GM20000 (cell line): ENCODE measurements at places on chromosomes 3 and 15.
A peak's percentile ranks its signal among the peaks of the same experiment; 100 is the strongest.

DNA sequence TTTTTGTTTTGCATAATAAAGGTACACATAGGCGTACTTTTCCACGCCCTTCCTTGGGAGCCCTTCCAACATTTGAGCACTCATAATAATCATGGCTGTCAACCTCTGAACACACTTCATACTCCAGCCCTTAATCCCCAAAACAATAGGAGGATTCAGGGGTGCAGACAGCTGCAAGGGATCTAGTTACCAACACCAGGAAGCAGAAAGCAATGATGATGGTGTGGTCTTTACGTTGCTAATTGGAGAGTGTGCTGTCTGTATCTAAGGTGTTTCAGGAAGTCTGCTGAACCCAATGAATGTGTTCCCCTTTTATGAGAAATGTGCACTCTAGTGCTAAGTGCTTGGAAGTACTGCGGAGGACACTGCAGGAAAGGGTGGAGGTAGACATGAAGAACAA, 60.3 kb upstream of the PDZRN3 start:
- DNase-seq, result no peak

DNA sequence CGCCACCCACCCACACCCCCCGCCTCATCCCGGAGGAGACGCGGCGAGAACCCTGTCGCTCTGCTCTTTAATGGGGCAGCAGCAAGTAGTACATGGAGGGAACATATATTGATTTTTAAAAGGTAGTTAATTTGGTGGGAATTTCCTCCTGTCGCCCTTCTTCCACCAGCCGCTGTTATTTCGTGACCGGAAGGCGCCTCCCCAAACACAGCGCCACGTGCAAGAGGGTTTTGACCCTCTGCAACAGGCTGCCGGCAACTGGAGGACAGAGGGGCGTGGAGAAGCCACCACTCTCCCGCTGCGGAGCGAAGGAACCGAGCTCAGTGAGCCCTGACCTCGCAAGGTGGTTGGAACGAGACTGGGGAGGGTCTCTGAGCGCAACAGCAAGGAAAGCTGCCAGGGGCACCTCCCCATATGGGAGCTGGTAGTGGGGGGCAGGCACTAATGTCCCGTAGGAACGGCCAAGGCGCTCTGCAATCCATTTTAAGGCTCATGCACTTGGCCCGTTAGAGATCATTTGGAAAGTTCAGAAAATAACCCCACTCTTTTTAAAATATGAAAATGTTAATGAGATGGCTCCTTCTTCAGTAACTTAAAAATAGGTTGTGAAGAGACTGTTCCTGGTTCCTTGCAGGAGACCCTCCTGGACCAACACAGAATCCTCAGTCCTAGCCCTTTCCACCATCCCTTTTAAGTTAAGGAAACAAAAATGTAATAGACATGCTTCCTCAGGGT, 4.3 kb downstream of the ONECUT1 start:
- DNase-seq, result no peak

DNA sequence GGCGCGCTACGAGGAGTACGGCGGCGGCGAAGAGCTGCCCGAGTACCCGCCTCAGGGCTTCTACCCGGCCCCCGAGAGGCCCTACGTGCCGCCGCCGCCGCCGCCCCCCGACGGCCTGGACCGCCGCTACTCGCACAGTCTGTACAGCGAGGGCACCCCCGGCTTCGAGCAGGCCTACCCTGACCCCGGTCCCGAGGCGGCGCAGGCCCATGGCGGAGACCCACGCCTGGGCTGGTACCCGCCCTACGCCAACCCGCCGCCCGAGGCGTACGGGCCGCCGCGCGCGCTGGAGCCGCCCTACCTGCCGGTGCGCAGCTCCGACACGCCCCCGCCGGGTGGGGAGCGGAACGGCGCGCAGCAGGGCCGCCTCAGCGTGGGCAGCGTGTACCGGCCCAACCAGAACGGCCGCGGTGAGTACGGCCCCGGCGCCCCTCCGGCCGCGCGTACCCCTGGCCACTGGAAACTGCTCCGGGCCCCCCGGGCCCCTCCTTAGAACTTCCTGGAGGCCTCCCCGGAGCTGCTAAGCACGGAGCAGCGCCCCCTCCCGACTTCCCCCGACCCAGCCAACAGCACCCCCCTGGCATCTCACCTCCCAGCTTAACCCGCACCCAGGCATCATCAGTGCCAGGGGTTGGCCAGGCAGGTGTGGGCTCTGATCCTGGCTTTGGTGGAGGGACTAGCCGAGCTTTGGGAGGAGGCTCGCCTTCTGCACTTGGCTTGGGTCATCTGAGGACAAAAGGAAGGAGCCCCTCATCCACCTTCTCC, 1.4 kb downstream of the LOXL1 start:
- DNase-seq, result peak; percentile 80

GRCh38 chr3:106981392-106981791, 395.8 kb upstream of the CCDC54 start:
- DNase-seq, result no peak

DNA sequence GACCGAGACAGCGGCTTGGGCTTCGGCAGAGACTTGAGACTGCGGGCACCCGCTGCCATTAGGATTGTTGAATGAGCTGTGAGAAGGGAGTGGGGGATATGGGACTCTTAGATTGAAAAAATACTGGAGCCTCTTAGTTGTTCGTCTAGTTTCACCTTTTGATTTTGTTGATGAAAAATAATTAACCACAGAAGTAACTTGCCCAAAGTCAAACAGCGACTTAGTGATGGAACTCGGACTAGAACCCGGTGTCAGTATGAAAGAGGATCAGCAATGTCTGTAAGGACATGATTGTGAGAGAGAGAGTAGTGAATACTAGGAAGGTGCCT, 510 bp upstream of the GOLGB1 start:
- no peak for DNase-seq

DNA sequence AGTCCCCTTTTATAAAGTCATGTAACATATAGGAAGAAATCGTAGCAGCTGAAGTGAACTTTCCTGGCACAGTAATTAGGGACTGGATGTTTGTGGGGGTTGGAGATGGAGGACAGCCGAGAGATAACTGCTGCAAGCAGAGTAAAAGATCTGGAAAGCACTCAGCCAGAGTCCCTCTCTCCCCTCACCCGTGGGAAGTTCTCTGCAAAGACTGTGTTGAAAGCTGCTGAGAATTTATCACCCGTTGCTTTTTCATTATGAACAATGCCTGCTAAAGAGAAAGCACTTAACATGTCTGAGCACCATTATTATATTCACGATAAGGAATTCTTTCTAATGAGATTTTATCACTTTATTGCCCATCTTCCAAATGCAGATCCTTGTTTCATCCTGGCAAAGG, 248.8 kb downstream of the SHOX2 start:
- no peak for DNase-seq

DNA sequence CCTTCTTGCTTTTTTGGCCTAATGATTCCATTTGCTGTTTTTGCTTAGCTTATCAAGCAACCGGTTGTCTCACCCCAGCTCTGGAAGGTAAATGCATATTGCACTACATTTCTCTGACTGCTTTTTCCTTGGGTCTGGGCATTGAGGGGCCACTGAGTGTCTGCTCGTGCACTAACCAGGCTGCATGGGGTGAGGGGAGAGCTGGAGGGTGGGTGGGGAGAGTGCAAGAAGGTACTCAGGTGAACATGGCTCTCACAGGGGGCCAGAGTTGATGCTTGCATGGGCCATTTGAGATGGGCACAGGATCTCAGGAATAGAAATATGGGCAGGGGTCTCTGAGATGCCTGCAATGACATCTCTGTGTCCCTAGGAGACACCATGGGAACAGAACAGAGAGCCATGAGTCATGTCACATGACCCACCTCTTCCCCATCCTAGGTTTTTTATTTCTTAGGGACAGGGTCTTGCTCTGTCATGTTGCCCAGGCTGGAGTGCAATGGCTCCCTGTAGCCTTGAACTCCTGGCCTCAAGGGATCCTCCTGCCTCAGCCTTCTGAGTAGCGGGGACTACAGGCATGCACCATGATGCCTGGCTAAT, 6.2 kb downstream of the ALPK3 start:
- DNase-seq, result no peak

GRCh38 chr3:38827791-38828190, 11.8 kb upstream of the SCN10A start:
- no peak for DNase-seq

DNA sequence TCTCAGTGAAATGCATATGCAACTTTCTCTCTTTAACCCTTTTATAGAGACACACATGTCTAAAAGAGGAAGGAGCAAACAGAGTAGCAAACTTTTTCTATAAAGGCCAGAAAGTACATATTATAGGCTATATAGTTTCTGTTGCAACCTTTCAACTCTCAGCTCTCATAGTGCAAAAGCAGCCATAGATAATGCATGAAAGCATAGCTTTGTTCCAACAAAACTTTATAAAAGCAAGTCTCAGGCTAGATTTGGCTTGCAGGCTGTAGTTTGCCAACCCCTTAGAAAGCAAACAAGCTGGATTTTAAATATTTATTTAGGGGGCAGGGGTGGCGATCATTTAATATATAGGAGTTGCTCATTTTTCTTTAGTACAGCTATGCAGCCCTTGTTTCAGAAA, 193.1 kb upstream of the LRRFIP2 start:
- DNase-seq, result no peak

DNA sequence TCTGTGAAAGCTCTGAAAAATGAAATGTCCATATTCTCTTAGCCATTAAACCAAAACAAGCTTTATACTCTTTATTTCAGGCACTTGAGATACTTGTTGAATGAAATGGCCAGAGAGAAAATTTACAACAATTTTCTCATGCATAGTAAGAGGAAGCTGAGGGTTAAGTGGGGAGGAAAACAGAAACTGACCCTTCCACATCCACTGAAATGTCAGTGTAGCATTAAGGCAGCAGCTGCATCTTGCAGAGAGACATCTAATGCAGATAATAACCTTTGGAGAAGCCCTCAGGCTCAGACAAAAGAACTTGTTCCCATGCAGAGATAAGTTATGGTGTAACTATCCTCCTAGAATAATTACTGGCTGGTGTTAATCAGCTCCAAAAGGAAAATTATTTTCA, 34.0 kb downstream of the ZDHHC23 start:
- no peak for DNase-seq

GRCh38 chr15:65099336-65099735, 15.7 kb downstream of the UBAP1L start:
- DNase-seq, result no peak

GRCh38 chr3:8152821-8153418, 348.7 kb upstream of the LMCD1 start:
- DNase-seq, result no peak

DNA sequence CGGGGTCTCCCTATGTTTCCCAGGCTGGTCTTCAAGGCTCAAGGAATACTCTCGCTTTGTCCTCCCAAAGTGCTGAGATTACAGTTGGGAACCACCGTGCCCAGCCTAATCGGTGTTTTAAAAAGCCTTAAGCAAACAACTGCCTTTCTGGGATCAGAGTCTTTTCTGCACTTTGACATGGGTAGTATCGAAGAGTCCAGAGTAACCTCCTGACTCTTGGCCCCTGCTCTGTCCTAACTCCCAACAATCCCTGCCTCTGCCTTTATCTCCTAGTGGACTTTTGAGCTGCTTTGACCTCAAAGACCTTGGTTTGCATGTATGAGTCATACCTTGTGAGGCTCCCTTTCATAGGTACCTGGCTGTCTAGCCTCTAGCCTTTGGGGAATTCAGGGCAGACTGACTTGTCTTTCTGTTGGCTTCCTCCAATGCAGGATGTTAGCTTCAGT, 21.0 kb upstream of the HACD2 start:
- DNase-seq, result peak; percentile 42

DNA sequence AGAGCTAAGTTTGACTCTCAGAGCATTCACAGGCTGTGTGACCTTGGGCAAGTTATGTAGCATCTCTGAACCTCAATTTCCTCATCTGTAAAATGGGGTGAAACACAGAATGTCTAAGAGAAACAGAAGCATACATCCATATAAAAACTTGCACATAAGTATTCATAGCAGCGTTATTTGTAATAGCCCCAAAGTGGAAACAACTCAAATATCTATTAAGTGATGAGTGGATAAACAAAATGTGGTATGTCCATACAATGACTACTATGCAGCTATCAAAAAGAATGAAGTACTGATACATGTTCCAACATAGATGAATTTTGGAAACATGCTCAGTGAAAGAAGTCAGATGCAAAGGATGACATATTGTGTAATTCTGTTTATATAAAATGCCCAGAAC, 201.8 kb upstream of the KBTBD8 start:
- DNase-seq, result no peak

DNA sequence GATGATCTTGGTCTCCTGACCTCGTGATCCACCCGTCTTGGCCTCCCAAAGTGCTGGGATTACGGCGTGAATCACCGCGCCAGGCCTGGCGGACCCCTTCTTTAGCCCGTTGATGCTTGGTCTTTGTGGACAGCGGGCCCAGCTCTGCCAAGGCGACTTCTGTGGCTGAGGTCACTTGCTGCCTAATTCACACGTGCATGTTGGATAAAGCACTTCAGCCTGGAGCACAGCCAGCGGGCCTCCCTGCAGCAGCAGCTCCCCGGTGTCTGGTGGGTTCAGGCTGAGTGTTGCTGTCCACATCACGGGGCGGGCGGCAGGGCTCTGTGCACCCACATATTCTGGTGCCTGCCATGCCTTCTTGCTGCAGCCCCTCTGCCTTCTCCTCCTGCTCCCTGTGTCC, 88.4 kb downstream of the DGKG start:
- no peak for DNase-seq

DNA sequence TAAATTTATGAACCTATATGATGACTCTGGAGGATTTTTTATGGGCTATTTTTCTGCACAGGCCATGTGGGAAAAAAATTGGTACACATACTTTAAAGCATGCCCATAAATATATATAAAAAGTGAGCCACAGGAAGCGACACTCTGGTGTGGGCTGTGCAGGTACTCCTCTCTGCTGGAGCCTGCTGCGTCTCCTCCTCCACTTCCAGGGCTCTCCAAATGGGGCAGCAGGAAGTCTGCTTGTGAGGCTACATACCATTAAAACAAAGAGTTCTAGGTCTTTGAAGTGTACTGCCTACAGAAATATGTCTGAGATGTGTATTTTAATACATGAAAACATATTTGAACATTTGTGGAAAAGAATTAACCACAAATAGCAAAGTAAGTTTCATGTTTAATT, 135.1 kb downstream of the CTNNB1 start:
- DNase-seq, result no peak

GRCh38 chr3:61725851-61726333, 164.5 kb downstream of the PTPRG start:
- DNase-seq, result no peak

DNA sequence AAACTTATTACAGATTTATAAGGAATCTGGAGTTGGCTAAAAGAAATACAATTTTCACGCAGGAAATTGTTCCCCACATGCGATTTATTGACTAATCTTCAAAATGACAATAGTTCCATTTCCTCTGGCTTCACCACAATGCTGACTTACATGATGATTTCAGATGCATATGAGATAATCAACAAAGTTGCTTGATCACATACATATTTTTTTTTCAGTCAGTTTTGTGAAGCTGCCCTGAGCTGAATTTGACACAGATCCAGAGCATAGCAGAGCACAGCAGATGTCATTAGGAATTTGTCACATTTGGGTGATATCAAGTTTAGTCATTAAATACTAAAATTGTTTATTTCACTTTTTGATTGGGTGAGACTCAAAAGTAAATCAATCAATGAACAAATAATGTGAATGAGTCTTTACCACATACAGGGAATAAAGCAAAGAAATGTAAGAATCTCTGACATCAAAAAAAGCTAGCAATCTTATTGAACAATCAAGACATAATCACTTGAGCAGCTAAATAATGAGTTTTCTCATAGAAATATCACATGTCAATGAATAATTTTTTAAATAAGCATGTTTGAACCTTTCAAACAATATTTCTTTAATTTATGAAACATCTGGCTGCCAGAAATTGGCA, 18.3 kb downstream of the CPB1 start:
- no peak for DNase-seq

GRCh38 chr15:31344823-31345605, 18.4 kb downstream of the KLF13 start:
- peak; percentile 45 for DNase-seq

GRCh38 chr3:123281406-123281805, 79.7 kb downstream of the SEC22A start:
- DNase-seq, result no peak

GRCh38 chr3:156688632-156689452, 14.5 kb downstream of the TIPARP start:
- no peak for DNase-seq
